Activated naive CD8-positive, alpha-beta T cell treated with anti-CD3 and anti-CD28 coated beads for 36 hours (primary cell): ENCODE measurements at places on chromosomes 12 and 14. TPM values are rescaled to one million over a fixed set of nuclear protein-coding genes. Genes with fewer than 3 reads are reported as not detected.

DNA sequence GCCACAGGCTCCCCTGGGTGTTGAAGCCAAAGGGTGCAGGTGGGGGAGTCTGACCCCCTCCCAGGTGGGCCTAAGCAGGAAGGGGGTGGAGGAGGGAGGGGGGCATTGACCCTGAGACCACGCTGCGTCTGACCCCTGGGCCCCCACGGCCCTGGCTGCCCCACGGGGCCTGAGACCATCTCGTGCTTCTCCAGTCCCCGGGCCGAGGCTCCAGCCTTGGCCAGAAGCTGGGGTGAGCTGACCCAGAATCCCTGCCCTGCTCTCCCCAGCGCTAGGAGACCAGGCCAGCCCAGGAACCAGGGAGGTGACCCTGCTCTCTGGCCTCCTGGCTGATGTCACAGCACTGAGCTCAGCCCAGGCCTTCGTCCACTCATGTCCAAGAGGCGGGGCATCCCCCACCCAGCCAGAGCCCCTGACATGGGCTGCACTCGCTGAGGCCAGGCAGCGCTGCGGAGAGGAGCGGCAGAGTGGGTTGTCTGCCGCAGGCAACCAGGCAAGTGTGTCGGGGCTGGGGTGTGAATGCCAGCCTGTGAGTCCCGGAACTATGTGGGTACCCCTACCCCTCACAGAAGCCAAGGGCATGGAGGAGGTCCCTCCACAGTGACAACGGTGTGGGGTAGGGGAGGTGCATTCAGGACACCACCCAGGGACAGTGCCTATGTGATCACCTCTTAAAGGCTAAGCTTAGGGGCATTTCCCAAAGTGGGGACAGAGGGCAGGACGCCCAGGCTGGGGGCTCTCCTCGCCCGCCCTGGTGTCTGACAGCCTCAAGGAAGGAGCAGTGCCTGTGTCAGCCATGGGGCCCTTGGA, 6.3 kb downstream of the TRMT61A start:
- peaks cover 10% of the 10 kb centered on the region for H3K4me1 ChIP-seq
- H3K27me3 ChIP-seq: peaks cover 3% of the 10 kb centered on the region
- no peak overlapping the region for H3K4me3 ChIP-seq
- no peak overlapping the region for H3K27ac ChIP-seq

DNA sequence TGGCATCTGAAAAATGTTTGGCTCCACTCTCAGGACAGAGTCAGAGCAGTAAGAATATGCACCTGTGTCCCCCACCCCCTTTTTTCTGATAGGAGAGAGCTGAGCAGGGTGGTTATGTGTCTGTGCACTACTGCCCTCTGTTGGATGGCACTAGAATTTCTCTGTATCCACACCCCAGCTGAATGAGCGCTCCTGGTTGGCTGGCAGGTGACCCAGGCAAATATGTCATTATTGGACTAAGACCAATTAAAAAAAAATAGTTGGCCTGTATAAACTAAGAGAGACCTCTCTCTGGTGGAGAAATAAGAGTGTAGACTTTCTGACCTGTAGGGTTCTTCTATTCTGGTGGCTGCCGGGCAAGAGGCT, 107.0 kb downstream of the PTCSC3 start:
- DNase-seq: peak; percentile 26
- no peaks in the 10 kb centered on the region for H3K4me1 ChIP-seq
- H3K36me3 ChIP-seq: no peaks in the 10 kb centered on the region
- no peak overlapping the region for H3K27ac ChIP-seq
- peaks cover 24% of the 10 kb centered on the region for H3K27me3 ChIP-seq
- no peak overlapping the region for H3K4me3 ChIP-seq

ATL1 gene
- total RNA-seq: 1.4 TPM

- H3K36me3 ChIP-seq: no peaks in the 10 kb centered on the region
- no peak overlapping the region for H3K4me3 ChIP-seq
- no peak for DNase-seq
- H3K27ac ChIP-seq: no peak overlapping the region
Measured at GRCh38 chr12:89139390-89139789, 212.9 kb downstream of the DUSP6 start.

GRCh38 chr14:35826952-35827416, 846 bp downstream of the BRMS1L start:
- peaks cover 12% of the 10 kb centered on the region for H3K36me3 ChIP-seq
- no peaks in the 10 kb centered on the region for H3K27me3 ChIP-seq
- peaks cover 20% of the 10 kb centered on the region for H3K4me1 ChIP-seq
- peak overlapping the region; percentile 65 for H3K27ac ChIP-seq
